ENCODE measurements at places on chromosomes 4 and X. TPM values are rescaled to one million over a fixed set of nuclear protein-coding genes. Genes with fewer than 3 reads are reported as not detected.

Gene GRIA2
- total RNA-seq, result not detected

Gene ARSD
- 8.0 TPM for total RNA-seq

Gene HS3ST1
- 0.59 TPM for total RNA-seq

Gene CLDN34
- total RNA-seq, result not detected

Gene TMSB15A
- total RNA-seq, result not detected

Gene ZMAT1
- total RNA-seq, result 19.8 TPM

Gene XKRX
- 2.2 TPM for total RNA-seq

Gene IQCM
- not detected for total RNA-seq

Gene HSD17B13
- 0.35 TPM for total RNA-seq

Gene SERTM2
- not detected for total RNA-seq

Gene SRPX2
- not detected for total RNA-seq

Gene CT83
- total RNA-seq, result not detected

Gene FRG2
- total RNA-seq, result not detected

Gene MSANTD1
- total RNA-seq, result 3.4 TPM

Gene CHRDL1
- total RNA-seq, result not detected

Gene MAGEA2B
- not detected for total RNA-seq

- DNase-seq, result no peak
Measured at GRCh38 chrX:102517326-102517725, 787 bp upstream of the TMSB15A start.

- DNase-seq, result no peak
Measured at GRCh38 chr4:88757067-88757466, 59.4 kb upstream of the NAP1L5 start.

DNA sequence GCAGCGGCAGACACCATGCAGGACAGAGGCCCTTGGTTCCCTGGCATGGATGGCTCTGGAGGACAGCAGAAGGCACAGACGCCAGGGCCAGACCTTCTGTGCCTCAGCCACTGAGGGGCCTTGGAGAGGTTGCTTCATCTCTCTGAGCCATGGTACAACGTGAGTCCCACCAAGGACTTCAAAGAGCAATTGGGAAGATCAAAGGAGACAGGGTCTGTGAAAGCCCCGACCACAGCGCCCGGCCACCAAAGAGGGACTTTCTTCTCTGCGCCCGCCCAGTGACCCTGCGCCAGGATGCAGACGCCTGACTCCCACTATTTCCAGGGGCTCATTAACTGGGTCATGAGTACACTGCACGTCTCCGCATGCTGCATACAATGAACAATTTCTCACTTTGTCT, 174.0 kb downstream of the AFAP1 start:
- no peak for DNase-seq

GRCh38 chr4:72286185-72286584, 254.4 kb downstream of the NPFFR2 start:
- no peak for DNase-seq

DNA sequence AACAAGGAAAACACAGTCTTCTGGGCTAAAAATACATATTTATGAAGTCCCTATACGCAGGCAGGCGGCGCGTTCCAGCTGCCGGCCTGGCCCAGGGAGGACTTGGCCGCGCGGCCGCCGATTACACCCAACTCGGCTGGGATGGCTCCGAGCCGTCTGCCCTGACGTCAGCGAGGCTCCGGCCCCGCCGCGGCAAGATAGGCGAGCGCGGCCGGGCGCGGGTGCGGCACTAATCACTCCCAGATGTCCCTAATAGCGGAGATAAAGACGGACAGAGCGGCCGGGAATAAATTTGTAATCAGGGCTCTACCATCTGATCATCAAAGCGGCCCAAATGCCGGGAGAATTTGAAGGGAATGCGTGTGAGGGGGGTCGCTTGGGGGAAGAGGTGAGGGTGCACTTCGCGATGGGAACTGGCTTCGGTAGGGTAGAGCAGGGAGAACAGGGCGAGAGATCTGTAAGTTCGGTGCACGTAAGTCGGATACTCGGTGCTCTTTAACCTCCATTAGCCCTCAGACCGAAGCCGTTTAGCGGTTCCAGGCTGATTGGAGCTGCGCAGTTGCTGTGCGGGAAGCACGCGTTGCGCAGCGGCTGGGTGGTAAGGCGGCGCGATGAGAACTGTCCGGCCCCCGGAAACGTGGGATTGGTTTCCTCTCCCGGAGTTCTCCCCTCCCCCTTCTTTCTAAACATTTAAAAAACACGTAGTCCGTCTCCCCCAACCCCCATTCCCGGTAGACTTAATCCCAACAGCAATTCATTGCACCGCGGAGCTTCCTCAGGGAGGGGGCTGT, 7.7 kb downstream of the HAND2 start:
- DNase-seq, result no peak

- DNase-seq, result no peak
Measured at GRCh38 chrX:99939883-99940232, 470.2 kb downstream of the PCDH19 start.

DNA sequence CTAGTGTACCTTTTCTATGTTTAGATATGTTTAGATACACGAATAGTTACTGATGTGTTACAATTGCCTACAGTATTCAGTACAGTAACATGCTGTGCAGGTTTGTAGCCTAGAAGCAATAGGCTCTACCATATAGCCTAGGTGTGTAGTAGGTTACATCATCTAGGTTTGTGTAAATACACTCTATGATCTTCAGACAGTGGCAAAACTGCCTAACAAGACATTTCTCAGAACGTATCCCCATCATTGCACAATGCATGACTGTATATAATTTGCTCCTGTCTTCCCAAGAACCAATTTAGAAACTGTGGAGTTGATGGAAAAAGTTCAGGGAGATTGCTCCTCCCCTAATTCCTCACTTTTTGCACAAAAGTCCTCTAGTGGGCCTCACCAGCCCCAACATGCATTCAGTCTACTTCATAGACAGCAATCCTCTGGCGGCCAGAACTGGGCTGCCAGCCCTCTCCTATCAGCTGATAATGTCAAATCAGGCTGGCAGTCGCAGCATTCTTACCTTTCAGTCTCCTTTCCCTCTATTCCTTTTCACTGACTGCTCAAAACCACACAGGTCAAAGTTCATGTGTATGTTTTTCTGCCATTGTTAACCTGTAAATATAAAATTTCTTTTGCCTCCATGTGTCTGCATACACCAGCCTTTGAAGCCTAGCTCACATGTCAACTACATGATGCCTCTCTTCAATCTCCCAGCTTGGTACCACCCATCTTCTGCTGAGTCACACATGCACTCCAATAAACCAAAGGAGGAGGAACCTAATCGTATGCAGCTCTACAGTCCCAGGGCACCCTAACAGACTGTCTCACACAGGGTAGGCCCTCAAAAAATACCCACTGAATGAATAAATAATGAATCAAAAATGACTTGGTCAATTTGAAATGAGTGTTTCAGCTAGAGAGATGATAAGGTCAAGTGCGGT, 32.0 kb downstream of the BCLAF3 start:
- DNase-seq, result no peak

DNA sequence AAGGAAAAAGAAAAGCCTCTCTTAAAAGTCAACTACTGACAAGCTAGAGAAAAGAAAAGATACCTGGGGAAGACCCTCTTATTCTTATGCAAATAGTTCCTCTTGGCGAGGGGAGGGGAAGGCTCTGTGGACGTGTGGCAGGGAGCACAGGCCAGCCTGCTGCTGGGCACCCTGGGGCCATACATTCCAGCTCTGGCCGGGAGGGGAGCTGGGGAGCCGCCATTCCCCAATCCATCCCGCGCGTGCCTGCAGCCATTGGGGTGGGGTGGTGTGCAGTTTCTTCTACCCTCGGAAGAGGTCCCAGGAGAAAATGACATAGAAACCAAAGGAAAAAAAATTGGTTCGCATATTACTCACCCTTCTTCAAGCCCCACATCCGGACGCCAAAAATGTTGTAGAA, 1496.4 kb downstream of the RPA4 start:
- no peak for DNase-seq

DNA sequence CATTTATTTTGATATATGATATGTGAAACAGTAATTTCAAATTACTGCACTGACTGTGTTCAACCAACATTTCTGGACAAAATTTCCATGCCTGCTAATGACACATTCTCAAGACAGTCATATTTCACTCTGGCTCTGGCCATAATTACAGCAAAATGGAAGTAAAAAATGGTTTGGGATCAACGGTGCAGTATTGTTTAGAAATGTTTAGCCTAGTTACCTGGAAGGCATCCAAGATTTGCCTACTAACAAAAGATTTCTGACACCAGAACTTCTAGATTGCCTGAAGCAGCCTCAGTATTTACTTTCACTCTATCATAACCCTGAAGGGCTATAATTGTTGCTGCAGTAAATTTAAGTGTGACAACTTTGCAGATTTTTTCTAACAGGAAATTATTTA, 416.3 kb downstream of the PCDH10 start:
- no peak for DNase-seq

- DNase-seq, result no peak
Measured at GRCh38 chr4:123750044-123750443, 353.4 kb downstream of the SPRY1 start.

GRCh38 chr4:18631586-18631985, 610.0 kb upstream of the LCORL start:
- no peak for DNase-seq

DNA sequence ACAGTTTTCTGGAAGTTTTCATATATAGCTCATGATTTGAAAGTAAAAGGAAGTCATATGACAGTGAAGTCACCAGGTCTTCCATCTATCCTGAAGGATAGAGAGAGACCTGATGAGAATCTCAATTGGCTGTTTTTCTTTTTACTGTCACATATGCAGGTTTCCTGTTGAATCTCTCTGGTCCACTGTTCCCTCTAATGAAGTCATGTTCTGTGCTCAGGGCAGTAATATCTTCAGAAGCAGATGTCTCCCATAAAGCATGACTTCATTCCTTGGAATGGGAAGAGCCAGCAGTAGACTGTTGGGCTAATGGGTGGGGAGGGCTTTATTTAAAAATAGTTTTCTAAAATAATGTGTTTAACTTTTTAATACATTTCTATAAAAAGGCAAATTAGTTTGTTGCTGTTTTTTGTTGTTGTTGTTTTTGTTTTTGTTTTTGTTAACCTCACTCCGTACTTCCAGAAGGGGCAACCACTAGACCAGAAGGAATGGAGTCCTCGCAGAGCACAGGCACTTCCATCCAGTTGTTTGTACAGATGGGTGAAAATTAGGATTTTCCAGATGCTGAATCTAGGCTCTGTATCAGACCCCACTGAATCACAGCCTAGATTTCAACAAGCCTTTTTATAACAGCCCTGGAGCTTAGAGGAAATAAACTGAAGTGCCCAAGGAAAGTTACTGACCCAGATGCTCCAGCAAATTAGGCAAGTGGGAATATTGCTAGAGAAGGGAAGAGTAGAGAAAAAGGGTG, 54.2 kb downstream of the AWAT2 start:
- no peak for DNase-seq

DNA sequence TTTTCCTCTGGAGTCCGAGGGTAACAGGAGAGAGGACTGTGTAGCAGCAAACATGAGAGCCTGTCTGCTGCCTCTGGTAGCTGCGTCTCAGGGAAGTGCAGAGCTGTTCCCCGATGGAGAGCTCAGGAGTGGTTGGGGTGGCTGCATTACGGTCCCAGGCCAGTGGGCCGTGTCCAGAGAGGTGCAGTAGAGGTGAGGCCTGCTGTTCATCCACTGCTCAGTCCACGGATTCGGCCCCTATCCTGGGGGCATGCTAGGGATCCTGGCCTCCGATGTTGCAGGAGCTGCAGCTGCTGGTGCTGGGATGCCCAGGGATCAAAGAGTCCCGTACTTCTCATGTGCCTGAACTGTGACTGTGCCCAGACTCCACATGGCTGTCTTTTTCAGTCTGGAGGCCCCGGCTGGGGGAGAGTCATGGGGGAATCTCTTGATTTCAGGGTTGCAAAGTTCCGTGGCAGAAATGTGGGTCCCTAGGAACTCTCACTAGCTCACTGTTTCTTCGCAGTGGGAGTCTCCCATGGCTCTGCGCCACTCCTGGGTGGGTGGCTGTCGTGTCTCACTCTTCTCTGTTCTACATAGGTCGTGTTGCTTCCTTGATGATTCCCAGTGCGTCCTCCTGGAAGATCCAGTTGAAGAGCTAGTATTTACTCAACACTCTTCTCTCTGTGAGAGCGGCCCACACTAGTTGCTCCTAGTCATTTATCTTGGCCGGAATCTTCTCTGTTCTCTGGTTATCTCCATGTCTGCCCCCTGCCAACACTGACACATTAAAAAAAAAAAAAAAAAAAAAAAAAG, 109.5 kb upstream of the CENPE start:
- no peak for DNase-seq

- DNase-seq, result no peak
Measured at GRCh38 chrX:12581546-12581945, 209.7 kb upstream of the PRPS2 start.

- DNase-seq, result no peak
Measured at GRCh38 chr4:143281507-143282190, 55.0 kb upstream of the GAB1 start.

DNA sequence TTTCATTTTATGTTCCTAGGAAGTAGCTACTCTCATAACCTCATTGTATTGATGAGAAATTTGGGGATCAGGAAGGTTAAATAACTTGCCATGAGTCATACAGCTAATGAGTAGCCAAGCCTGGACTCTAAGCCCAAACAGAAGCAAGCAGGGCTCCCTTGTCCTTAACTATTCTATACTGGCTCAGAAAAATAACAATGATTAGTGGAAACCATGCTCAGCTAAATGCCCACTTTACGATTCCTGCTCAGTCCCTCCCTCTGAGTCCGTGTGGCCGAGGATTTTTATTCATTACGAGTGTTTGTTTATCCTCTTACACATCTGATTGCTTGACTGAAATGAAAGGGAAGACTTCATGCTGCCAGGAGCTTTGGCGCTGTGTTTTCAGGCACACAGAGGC, 100.9 kb downstream of the SLC34A2 start:
- DNase-seq, result no peak

- no peak for DNase-seq
Measured at GRCh38 chrX:53244610-53245009, 19.6 kb upstream of the KDM5C start.

DNA sequence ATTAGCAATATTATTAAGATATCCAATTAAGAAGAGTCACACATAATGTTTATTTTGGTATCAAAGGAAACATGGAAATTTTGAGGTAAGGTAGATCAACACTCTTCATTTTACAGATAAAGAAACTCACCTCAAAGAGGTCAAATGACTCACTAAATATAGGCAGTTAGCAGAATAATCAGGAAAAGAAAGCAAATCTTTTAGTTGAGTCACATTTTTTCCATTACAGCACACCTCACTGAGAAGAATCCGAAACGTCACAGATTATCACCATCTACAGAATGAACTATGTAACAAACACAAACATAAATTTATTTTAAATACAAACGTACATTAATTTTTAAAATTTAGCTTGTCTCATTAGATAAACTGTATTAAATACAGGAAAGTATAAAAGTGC, 70.1 kb downstream of the TMEM47 start:
- DNase-seq, result no peak

GRCh38 chr4:68272380-68272779, 26.9 kb upstream of the TMPRSS11B start:
- no peak for DNase-seq

- DNase-seq, result no peak
Measured at GRCh38 chr4:95290702-95291101, 258.1 kb downstream of the UNC5C start.

GRCh38 chrX:75603833-75604232, 81.0 kb upstream of the ZDHHC15 start:
- DNase-seq, result no peak
